ENCODE measurements at places on chromosomes 5 and 9.

DNA sequence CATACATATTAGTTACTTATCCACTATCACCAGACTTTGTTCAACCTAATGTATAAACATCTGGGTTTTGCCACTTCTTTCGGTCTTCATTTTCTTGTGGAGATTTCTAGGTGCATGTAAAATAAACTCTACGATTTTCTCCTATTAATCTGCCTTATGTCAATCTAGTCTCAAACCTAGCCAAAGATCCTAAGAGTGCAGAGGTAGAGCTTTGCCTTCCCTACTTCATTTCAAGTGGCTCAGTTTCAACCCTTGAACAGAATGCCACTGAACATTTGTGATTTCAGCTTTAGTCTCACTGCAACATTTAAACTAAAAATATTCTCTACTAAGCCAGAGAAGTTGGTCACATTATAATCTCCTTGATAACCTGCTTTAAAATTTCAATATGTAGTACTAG is 94.0 kb downstream of the EDIL3 start:
- no peak for DNase-seq

- DNase-seq = no peak
These were observed 22.7 kb upstream of the WDR38 start for GRCh38 chr9:124830593-124830992.

GRCh38 chr9:127163409-127163808 is 41.0 kb upstream of the ANGPTL2 start:
- DNase-seq = no peak

- DNase-seq = no peak
These were observed 67.5 kb upstream of the S1PR3 start for GRCh38 chr9:88923653-88924288.

GRCh38 chr9:14043483-14043882 is 270.5 kb downstream of the NFIB start:
- DNase-seq = no peak

GRCh38 chr5:173688703-173689102 is 72.3 kb upstream of the BOD1 start:
- DNase-seq = no peak

- peak; percentile 31 for DNase-seq
These were observed 703 bp downstream of the ISCA1 start for GRCh38 chr9:86281593-86282076.

- no peak for DNase-seq
These were observed 353.1 kb upstream of the BRINP1 start for GRCh38 chr9:119722384-119722783.

DNA sequence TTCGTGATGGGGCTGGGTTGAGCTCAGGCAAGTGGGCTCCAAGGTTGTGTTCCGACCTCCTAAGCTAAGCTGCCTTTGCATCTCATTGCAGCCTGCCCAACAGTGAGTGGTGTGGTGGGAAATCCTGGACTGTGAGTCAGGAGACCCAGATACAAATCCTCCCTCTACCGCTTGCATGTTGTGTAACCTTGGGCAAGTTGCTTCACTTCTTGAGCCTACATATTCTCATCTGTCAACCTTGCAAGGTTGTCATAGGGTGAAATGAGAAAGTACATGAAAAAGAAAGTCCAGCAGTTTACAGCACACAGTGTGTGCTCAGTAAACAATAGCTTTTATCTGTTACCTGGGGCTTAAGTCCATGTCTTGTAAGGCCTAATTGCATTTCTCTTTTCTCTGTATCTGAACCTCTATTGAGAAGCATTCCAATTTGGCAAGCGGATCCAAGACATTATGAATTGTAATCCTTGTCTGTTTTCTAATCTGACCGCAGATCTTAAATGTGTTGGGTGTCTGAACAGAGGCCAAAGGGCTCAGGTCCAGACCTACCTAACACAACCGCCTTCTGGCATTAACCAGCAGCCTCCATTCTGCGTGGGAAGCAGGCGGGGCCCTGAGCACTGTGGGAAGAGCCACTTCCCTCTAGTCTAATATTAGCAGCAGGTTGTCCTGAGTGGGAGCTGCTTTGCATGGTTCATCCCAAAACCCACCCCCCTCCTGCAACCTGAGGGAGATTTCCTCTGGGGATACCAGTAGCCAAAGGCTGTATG is 1.8 kb upstream of the GALNT12 start:
- DNase-seq = no peak

DNA sequence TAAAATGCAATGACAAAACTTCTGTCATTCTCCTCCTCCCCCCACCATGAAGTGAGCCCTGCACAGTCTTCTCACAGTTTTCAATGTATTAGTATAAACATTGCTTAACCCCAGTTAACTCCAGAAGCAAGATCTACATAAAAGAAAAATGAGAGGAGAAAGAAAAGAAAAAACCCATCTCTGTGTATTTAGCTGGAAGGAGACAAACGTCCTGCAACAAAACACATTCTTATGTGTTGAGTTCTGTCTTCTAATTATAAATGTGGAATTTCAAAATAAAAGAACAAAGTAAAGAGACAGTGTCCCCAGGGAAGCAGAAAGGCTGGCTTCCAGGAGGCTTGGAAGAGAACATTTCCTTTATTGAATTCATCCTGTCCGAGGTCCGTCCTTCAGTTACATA is 491.9 kb upstream of the TUSC1 start:
- DNase-seq = no peak

DNA sequence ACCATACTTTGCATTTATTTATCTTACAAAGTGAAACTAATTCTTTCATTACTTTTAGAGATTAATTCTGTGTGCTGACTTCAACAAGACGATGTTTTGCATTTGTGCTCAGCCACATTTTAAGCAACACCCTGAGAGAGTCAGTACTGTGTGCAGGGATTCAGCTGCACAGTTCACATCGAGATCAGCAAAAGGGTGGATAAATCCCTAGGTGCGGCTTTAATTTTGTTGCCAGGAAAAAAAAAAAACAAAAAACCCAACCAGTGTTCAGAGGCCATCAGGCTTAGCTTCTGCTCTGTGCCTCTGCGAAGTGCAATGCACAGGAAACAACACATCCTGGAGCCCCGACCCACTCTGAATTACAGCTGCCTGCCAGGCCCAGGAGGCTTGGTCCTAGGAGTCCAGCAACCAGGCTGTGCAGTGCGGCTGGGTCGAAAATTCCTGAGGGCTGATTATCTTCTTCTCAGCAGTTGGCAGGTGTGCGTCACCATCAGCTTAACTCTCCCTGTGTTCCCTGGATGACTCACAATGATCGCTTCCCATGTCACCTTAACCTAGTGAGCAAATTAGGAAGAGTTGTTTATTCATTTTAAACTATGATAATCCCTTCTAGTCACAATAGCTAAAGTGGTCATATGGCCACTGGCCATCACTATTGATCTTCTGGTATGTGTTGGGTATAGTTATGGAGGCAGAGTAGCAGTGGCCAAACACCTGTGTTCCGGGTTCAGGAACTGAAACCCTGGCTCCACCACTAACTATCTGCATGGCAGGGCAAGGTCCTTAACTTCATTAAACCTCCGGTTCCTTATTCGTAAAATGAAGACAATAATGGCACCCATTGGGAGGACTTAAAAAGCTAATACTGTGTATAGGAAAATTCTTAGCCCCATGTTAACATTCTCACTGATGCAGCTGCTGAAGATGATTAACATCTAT is 31.2 kb upstream of the NDUFB6 start:
- no peak for DNase-seq

- no peak for DNase-seq
These were observed 194.0 kb downstream of the EFNA5 start for GRCh38 chr5:107476783-107477182.

- no peak for DNase-seq
These were observed 960 bp downstream of the NR2F1 start for GRCh38 chr5:93583768-93584595.

DNA sequence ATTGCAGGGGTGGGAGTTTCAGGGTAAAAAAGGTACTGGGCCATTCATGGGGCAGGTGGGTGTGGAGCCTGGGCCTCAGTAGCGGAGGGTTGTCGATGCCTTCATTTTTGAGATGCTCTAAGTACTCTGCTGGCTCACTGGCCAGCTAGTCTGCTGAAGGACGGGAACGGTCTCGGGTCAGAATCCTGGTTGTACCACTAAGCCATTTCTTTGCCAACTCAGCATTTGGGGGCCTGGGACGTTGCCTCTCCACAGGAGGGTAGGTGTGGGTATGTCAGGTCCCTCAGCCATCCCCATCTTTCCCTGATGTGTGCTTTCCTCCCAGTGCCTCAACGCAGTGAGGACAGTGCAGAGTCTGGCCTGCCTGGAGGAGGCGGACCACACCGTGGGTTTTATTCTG is 25.1 kb downstream of the SH3GLB2 start:
- DNase-seq = no peak

- no peak for DNase-seq
These were observed 13.9 kb downstream of the NR2F1 start for GRCh38 chr5:93596676-93597490.

DNA sequence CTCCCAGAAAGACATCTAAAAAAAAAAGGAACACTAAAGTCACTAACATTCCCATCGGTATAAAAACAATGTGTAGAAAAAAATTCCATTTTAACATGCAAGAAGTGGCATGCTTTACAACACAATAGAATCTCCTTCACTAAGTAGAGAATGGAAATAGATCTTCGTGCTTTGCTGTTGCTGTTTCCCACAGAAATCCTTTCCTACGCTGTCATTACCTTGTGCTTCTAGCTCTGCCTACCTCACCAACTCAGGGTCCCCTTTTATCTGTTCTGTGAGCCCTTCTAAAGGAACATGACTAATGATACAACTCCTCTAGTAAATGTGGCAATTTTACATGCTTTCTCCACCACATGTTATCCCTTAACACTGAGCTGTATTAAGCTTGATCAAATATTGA is 202.9 kb downstream of the MCTP1 start:
- no peak for DNase-seq

GRCh38 chr5:43601454-43602260 is 1.3 kb upstream of the NNT start:
- no peak for DNase-seq

DNA sequence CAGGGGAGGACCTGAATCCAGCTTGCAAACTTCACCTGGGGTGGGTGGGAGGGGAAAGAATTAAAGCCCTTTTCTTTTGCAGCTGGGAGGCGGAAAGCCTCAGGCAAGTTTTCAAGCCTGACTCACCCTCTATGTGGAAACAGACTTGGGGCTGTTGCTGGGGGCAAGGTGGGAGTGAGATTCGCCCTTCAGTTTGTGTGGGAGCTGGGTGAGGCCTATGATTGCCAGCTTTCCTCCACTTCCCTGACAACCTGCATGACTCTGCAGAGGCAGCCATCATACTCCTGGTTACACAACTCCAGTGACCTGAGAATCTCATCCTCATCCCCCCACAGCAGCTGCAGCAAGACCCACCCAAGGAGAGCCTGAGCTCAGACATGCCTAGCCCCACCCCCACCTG is 43.2 kb upstream of the SREK1 start:
- no peak for DNase-seq

- DNase-seq = no peak
These were observed 32.4 kb upstream of the CRHBP start for GRCh38 chr5:76920491-76920890.

DNA sequence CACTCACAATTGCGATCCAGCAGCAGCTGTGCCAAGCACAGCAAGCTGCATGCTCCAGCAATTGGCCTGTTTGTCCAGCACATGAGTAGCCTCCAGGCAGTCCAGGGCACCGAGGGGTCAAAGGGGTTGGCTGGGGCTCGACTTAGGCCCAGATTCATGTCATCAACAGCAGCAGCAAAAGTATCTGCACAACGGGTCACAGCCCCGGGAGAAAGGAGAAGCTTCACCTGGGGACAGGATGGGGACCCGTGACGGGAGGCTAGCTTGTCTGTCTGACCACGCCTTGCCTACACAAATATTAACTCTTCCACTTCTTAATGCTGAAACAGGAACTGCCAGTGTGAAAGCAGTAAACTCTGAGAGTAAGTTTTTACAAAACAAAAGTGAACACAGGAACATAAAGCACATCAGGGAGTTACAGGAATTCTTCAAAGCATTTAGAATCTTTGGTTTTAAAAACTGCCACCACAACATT is 191.2 kb downstream of the PIK3R1 start:
- DNase-seq = no peak

DNA sequence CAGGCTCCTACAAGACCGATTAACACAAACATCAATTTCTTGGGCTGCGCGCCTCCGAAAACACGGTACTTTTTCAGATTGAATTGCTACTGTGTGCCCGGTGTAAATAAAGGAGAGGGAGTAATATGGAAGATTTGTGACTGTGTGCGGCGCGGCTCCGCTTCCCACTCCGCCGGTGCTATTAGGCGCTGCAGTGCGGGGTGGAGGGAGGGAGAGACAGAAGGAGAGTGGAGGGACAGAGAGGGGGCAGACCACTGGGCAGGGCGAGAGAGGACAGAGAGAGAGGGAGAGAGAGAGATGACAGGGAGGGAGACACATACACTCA is 24.7 kb upstream of the RNU6ATAC start:
- no peak for DNase-seq

GRCh38 chr5:153517241-153517611 is 26.8 kb downstream of the GRIA1 start:
- no peak for DNase-seq

GRCh38 chr5:175579742-175580432 is 78.0 kb upstream of the HRH2 start:
- DNase-seq = no peak

GRCh38 chr5:141077826-141078225 is 16.6 kb upstream of the PCDHB2 start:
- no peak for DNase-seq

- no peak for DNase-seq
These were observed 172.1 kb upstream of the GAS1 start for GRCh38 chr9:87119328-87119881.

GRCh38 chr5:84642795-84643194 is 258.1 kb upstream of the EDIL3 start:
- DNase-seq = no peak

- DNase-seq = peak; percentile 49
These were observed 46.1 kb downstream of the PTTG1 start for GRCh38 chr5:160467555-160468362.

- DNase-seq = no peak
These were observed 101.7 kb upstream of the SPATA31D4 start for GRCh38 chr9:81826517-81826906.

DNA sequence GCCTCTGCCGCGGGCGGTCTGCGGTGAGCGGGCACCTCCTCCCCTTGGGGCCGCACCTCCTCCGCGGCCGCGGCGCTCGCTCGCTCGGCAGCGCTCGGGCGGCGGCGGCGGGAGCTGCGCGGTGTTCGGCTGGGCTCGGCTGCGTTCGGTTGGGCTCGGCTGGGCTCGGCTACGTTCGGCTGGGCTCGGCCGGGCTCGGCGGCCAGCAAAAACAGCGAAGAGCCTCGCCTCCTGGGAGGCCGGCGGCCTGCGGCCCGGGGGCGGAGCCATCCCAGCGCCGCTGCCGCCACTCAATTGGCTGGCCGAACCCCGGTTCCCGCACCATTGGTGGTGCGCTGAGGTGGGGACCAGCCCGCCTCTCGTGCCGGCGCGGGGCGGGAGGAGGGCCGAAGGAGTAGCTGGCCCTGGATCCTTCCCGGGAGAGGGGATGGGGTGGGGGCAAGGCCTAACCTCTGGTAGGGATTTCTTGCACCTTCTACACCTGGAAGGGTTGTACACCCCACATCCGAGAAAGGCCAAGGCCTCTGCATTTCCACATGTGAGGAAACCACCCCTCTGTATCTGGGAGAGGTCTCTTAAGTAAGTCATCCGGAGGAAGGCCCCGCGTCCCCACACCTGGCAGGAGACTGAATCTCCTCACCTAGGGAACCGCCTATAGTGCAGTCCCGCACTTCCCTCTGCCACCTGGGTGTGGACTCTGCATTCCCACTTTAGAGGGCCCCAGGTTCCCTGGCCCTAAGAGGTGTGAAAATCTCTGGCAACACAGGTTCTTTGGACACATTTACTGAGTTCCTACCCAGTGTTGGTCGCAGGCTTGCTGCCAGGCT is at the start of gene ENHO:
Gene ENHO, minus strand, starts transcription at position 20 of the 827 bp plus-strand sequence. CDS start 1,295 bp downstream, outside the sequence.
- DNase-seq = peak; percentile 82
